ENCODE measurements at places on chromosomes 1 and 21.

GRCh38 chr1:156383023-156383422 lies 14.0 kb downstream of the RHBG start:
- no peak for DNase-seq

DNA sequence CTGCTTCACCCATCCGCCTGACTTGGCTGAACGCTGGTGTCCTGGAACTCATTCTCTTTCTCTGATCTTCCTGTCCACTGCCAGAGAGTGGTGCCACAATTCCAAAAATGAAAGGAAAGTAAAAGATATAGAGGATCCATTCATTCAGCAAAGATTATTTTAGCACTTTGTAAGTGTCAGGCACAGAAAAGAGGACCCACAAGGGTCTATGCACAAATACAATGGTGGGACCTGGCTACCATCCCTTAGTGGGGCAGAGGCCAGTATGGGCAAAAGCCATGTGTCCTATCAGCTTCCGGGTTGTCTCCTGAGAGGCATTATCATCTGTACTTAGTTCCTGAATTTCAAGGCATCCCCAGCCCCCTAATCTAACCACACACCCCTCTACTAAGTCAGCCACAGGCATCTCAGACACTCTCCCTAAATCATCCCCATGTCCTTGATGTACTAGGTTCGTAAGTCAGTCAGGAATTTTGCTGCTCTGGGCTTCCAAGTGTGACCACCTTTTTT lies 19.0 kb downstream of the SSR2 start:
- no peak for DNase-seq

GRCh38 chr1:96845464-96845863 lies 123.9 kb downstream of the PTBP2 start:
- no peak for DNase-seq

DNA sequence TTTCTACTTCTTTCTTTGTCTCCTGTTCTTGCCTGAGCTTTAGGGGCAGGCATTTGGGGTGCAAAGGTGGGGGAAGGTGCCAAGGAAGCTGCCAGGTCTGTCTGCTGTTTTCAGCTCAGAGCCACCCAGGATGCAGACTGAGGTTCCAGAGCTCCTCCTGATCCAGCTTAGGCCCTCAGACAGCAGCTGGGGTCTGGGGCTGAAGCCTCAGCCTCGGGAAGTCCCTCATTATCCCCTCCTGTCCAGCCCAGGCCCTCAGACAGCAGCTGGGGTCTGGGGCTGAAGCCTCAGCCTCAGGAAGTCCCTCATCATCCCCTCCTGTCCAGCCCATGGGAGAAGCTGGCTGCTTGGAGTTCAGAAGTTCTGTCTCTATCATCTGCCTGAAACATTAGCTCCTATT lies 257.7 kb upstream of the CSF3R start:
- DNase-seq, result no peak

DNA sequence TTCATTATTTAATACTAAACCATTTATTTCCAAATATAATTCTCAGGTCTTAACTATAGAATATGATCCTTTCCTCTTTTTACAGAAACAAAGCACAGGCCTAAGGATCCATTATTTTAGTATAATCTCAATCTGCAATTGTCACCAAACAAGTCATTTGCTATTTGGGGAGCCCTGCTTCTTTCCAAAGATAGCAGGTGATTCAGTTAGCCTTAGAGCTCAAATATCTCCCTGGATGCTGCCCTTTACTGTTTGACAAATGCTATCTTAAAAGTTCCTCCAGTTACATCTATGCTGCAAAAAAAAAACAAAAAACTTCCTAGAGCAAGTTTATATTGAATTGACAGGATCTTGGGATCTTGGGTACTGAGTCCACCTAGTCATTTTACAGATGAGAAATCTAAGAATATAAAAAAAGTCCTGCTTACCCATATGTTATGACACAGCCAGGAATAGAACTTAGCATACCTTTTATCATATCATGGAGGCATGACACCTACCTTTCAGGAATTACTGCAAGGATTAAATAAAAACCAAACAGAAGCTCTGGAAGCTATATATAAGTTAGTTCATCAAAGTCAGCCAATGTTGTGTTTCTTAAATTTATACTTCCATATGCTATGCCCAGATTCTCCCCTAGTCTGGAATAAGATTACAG lies 9.2 kb downstream of the SERBP1 start:
- no peak for DNase-seq

DNA sequence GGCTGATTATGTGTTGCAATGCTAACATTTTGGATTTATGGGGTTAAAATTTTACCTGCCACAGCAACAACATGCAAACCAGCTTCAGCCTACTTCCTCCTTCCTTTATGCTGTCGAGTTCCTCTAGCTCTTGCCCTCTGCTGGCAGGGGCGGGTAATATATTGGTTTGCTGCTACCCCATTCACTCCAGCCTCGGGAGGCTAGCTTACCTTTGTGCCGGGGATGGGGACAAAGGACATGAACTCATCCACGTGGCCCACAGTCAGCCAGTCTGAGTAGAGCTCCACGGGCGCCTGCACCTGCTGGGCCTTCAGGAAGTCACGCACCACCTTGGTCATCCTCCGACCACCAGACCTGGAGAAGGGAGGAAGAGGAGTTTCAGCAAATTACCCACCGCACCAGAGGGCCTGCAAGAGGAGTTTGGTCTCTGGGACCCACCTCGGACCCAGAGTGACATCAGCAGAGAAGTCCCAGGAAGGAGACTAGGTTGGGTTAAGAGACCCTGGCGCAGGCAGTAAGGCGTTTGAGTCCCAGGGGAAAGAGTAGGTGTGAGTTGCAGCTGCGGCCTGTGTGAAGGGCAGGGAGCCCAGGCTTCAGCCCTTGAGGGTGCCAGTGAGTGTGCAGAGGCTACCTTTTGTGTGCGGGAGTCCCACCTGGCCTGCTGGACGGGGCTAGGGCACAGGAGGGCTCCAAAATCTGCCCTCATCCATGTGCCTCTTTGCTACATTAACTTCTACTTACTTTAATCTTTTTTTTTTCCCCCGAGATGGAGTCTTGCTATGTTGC lies 21.8 kb upstream of the SDHB start:
- DNase-seq, result no peak

GRCh38 chr1:113965703-113966412 lies 13.4 kb upstream of the OLFML3 start:
- DNase-seq, result no peak

DNA sequence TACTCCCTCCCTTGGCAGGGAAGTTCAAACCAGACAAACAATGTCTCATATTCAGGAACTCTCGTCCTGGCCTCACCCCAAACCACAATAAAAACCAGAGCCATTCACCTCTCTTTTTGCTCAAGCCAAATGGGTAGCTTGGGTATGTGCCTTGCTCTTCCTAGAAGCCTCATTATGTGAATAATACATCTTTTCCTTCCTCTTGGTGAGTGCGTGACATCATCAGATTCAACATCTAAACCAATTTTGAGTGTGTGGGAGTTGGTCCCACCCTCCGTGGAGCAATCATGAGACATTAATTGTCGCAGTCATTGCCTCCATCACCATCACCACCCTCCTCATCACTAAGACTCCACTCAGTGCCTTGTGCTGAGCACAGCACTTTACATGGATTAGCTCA lies 482.9 kb downstream of the PTPRU start:
- DNase-seq, result no peak

GRCh38 chr1:54995835-54996234 lies 2.9 kb upstream of the BSND start:
- no peak for DNase-seq

DNA sequence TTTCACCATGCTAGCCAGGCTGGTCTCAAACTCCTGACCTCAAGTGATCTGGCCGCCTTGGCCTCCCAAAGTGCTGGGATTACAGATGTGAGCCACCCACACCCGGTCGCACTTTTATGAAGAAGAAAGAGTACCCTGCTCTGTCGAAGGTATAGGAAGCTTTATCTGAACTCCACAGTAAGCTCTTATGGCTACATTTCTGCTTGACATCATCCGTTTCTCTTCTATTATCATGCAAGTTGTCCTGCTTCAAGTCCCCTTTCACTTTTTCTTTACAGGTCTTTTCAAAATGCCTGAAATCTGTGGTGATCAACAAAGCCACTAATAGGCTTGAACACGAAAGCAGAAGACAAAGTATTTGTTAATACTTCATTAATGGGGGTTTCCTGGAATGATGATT lies 4.0 kb downstream of the RPE65 start:
- no peak for DNase-seq

- no peak for DNase-seq
Observed at GRCh38 chr21:38297194-38297631, 40.4 kb downstream of the KCNJ15 start.

GRCh38 chr1:234923626-234924025 lies 205.0 kb downstream of the TOMM20 start:
- DNase-seq, result no peak

GRCh38 chr1:38133304-38133703 lies 86.7 kb upstream of the POU3F1 start:
- no peak for DNase-seq

- no peak for DNase-seq
Observed at GRCh38 chr1:12152113-12152891, 14.5 kb upstream of the TNFRSF1B start.

GRCh38 chr1:204072931-204073836 lies at the start of gene SOX13:
TSS of gene SOX13 (plus strand) at chr1:204073115. CDS start at chr1:204112916, 39,801 bp downstream.
- DNase-seq, result no peak

GRCh38 chr1:1357871-1358432 lies 403 bp downstream of the MXRA8 start:
- no peak for DNase-seq

DNA sequence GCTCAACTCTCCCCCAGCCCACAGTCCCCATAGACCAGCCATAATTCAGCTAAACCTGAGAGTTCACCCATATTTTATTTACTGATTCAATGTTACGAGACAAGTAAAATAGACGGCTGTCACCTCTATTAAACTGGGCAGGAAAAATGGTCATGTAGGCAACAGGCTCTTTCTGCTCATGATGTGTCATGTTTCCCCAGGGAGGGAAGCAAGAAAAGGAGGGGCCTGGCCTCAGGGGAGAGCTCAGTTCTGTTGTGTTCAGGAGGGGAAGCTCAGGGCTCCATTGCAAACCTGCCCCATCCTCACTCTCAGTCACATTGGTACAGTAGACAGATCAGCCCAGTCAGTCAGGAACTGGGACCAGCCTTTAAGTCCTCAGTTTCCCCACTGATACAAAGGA lies 12.8 kb downstream of the GRIK3 start:
- no peak for DNase-seq

DNA sequence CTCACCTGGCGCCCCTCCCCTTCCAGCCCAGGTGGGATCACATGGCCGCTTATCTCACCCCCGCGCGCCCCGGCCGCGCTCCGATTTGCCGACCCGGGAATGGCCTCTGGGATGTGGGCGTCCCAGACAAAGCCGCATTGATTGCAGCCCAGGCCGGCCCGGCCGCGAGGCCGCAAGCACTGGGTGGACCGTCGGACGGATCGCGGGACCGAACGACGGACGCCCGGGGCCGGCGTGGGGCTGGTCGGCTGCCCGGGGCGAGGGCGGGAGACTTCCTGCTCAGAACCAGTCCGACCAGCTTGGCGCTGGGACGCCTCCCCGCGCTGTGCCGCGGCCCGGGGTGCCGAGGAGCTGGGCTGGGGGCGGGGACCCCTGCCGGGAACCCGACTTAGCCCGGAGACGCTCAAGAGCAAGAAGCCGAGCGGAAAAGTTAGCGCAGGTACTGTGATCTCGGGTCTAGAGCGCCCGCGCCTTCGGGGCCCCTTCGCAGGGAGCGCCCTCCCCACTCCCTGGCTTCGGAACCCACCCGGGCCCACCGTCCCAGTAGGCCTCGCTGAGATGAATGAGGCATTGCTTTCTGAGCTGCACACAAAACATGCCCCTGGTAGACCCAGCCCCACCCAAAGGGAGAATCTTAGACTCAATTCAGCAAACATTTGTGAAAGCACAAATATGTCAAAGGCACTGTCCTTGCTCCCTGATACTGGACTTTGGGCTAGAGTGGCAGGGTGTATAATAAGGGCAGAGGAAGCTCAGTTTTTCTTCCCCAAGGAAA lies 415 bp upstream of the LAD1 start:
- DNase-seq, result no peak

- no peak for DNase-seq
Observed at GRCh38 chr1:59687081-59687480, 127.7 kb upstream of the HOOK1 start.

DNA sequence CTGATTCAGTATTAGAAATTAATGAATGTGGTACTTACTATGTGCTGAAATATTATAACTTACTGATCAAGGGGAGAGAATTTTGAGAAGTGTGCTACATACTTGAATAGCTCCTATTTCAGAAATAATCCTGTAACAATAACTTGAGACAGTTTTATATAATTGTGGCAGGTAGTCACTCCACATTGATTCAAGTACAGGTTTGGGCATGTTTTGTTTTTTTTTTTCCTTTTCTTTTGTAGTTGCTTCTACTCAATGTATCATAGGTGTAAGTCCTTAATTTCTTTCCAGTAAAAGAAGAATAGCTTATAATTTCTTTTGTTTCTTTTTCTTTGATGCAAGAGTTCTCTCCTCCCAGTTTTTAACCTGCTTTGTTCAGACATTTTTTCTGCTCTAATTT lies 86.1 kb upstream of the ADGRL2 start:
- DNase-seq, result no peak

DNA sequence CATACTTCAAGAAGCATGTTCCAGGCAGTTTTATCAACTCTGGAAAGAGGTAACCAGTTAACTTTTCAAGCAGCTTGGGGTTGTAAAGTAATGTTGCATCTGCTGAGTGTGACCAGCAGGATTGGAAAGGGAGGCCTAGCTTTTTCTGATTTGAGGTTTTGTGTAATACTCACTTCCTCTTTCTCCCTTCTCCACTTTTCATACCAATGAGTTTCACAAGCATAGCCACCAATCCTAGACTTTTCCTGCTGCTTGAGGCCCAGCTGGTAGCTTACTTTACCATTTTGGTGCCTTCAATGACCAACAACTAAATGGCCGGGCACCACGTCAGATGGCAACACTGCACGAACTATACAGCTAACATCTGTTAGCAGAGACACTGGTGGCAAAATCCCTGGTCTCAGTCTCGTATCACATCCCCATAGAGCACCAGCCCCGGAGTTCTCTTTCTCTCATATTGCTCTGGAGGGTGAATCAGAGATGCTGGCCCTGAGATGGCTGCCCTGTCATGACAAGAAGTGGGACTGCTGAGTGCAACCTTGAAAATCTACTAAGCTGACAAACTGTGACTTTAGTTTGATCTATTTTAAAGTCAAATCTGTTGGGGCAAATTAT lies 14.8 kb upstream of the GPR88 start:
- no peak for DNase-seq

DNA sequence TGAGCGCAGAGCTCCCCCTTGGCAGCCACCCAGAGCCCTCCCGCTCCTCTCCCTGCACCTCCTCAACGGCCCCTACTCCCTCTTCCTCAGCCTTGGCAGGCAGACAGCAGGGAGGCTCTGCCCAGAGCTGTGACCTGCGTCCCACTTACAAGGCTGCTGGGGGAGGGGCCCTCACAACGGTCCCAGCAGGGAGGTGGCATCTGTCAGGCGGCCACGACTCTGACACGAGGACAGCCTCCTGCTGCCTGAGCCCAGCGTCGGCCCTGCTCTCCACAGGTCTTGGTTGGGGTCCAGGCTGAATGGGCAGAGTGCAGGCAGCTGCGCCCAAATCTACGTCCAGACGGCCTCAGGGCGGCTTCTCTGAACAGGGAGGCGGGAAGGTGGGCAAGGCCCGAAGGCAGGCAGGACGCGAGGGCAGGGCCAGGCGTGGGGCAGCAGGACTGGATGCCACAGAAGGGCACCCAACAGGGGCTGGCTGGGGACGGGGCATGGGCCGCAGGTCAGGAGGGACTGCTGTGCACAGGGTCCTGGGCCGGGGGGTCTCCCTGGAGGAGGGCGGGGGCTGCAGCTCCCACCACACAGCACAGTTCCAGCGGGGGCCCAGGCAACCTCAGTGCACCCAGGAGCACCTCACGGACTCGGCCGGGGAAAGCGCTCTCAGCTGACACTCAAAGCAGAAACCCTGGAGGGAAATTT lies 7.5 kb downstream of the SLC19A1 start:
- DNase-seq, result no peak

All from esophagus squamous epithelium (tissue), 5 donors.